Upper lobe of left lung (tissue), 6 donors: ENCODE measurements at places on chromosomes 4 and X. TPM values are rescaled to one million over a fixed set of nuclear protein-coding genes. Genes with fewer than 3 reads are reported as not detected.

- no peaks in the 10 kb centered on the region for H3K36me3 ChIP-seq
- H3K4me3 ChIP-seq: no peak overlapping the region
- H3K4me1 ChIP-seq: peaks cover 8% of the 10 kb centered on the region
- no peaks in the 10 kb centered on the region for H3K27me3 ChIP-seq
Measured at GRCh38 chr4:16665942-16666551, 232.4 kb downstream of the LDB2 start.

GRCh38 chr4:180960743-180961401 is 1282.3 kb upstream of the TENM3 start:
- H3K27ac ChIP-seq: no peak overlapping the region
- H3K27me3 ChIP-seq: no peaks in the 10 kb centered on the region
- no peaks in the 10 kb centered on the region for H3K4me1 ChIP-seq
- no peaks in the 10 kb centered on the region for H3K36me3 ChIP-seq
- DNase-seq: no peak

DNA sequence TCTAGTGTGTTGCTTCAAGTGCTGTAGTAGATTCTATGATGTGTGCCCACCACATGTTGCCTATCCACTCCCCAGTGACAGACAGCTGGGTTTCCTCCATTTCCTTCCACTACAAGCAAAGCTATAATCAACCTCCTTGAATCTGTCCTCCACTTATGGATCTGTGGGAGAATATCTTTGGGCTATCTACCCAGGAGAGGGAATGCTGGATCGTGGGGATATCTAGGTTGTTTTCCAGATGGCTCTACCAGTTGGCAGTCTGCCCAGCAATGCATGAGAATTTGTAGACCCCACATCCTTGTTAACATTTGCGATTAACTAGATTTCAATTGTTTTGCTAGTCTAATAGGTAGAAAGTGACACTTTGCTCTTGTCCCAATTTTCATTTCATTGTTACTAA is 10.3 kb downstream of the NMU start:
- H3K4me3 ChIP-seq: no peak overlapping the region
- H3K27ac ChIP-seq: no peak overlapping the region
- no peaks in the 10 kb centered on the region for H3K4me1 ChIP-seq
- no peaks in the 10 kb centered on the region for H3K36me3 ChIP-seq
- DNase-seq: no peak

Gene GPM6B
- total RNA-seq: 22.7 TPM
